ENCODE measurements at places on chromosomes 7 and 10. TPM values are rescaled to one million over a fixed set of nuclear protein-coding genes. Genes with fewer than 3 reads are reported as not detected.

DNA sequence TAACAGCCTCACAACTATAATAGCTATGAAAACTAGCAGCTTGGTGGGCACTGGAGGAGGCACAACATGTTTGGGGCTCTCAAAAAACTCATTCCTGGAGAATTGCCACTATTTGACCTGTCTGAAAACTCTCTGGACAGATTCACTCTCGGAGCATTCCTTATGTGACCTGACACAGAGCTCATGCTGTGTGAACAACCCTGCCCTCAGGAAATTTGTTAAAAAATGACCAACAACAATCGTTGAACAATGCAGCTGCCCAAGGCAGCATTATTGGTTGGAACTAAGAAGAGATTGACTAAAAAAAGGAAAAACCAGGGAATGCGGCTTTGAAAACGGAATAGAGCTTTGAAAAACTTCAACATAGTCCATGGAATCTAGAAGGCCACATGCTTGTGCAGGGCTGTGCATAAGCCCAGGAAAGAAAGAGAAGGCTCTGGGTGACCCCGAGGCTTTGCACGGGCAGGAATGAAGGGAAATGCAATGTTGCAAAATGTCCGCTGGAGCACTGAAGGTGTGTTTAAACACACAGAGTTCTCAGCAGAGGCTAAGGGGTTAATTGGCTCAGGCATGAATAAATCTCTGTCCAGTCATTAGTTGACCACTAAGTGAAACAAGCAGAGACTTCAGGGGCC lies 52.8 kb downstream of the NAMPT start:
- no peaks in the 10 kb centered on the region for H3K36me3 ChIP-seq
- H3K27ac ChIP-seq, result no peak overlapping the region
- no peaks in the 10 kb centered on the region for H3K27me3 ChIP-seq

- no peak overlapping the region for H3K4me3 ChIP-seq
- no peaks in the 10 kb centered on the region for H3K27me3 ChIP-seq
- DNase-seq, result no peak
- H3K4me1 ChIP-seq, result no peaks in the 10 kb centered on the region
- no peak overlapping the region for H3K27ac ChIP-seq
These were observed 175.8 kb upstream of the KAT6B start for GRCh38 chr10:74650613-74651012.

DNA sequence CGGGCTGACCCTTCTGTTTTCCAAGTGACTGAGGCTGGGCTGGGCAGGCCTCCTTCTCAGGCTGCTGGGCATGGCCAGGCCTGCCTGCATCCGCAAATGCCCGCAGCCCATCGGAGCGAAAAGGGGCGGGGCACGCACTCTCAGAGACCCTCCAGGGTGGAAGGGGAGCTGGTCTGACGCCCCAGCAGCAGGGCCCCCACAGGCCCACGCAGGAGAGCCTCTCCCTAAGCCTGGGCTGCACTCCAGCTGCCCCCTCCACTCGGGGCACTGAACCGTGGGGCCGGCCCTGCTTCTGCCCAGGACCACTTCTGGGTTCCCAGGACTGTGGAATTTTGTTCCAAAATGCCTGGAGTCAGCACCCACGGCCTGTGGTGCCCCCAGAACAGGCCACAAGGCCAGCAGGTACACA lies 9.3 kb downstream of the ADAP1 start:
- DNase-seq, result peak; percentile 95
- peaks cover 27% of the 10 kb centered on the region for H3K4me1 ChIP-seq
- H3K36me3 ChIP-seq, result no peaks in the 10 kb centered on the region
- H3K4me3 ChIP-seq, result no peak overlapping the region

- no peak for DNase-seq
- H3K36me3 ChIP-seq, result peaks cover 11% of the 10 kb centered on the region
- H3K4me3 ChIP-seq, result no peak overlapping the region
- no peak overlapping the region for H3K27ac ChIP-seq
- no peaks in the 10 kb centered on the region for H3K27me3 ChIP-seq
- H3K4me1 ChIP-seq, result peaks cover 16% of the 10 kb centered on the region
These were observed 1.8 kb upstream of the PYROXD2 start for GRCh38 chr10:98416606-98417388.

DNA sequence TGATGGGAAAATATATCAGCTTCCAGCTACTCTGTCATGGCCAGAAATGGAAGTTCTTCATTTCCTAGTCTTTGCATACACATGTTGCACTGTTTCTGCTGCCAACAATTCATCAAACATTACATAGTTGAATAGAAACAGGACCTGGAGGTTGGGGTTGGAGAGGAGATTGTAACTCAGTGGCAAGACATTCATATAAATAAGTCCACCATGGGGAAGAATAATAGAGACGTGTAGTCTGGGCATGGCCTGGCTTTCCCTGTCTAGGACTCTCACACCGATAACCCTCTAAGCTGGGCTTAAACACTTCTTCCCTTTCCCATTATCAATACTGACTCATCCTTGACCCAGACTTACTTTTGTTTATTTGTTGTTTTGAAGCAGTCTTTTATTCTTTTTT lies 155.7 kb downstream of the PLPP4 start:
- H3K27me3 ChIP-seq, result no peaks in the 10 kb centered on the region
- no peaks in the 10 kb centered on the region for H3K36me3 ChIP-seq
- no peak overlapping the region for H3K4me3 ChIP-seq
- H3K4me1 ChIP-seq, result no peaks in the 10 kb centered on the region

DNA sequence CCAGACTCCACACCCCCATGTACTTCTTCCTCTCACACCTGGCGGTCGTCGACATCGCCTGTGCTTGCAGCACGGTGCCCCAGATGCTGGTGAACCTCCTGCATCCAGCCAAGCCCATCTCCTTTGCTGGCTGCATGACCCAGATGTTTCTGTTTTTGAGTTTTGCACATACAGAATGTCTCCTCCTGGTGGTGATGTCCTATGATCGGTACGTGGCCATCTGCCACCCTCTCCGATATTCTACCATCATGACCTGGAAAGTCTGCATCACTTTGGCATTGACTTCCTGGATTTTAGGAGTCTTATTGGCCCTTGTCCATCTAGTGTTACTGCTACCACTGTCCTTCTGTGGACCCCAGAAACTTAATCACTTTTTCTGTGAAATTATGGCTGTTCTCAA lies 4.8 kb downstream of the OR2A25 start:
- H3K27me3 ChIP-seq, result no peaks in the 10 kb centered on the region
- DNase-seq, result no peak
- H3K27ac ChIP-seq, result no peak overlapping the region
- H3K4me3 ChIP-seq, result no peak overlapping the region
- H3K4me1 ChIP-seq, result no peaks in the 10 kb centered on the region

DNA sequence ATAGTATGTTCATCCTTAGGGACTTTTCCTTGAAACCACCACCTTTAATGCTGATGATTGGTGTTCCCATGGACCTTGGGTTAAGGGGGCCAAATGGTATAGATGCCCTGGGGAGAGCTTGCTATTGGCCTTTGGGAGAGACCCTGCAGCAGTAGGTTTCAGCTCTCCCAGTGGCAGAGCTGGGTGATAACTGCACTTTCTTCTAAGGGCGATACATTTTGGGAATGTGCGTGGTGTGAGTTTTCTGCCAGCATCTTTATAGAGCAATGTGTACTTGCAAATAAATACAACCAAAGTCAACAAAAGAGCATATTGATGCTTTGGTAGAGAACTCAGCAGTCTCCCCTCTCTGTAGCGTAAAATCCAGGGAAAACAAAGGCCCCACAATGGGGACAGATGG lies 404.1 kb downstream of the PAXIP1 start:
- no peak overlapping the region for H3K4me3 ChIP-seq
- no peaks in the 10 kb centered on the region for H3K27me3 ChIP-seq
- no peak overlapping the region for H3K27ac ChIP-seq
- H3K36me3 ChIP-seq, result no peaks in the 10 kb centered on the region
- no peak for DNase-seq

- H3K36me3 ChIP-seq, result no peaks in the 10 kb centered on the region
- H3K4me3 ChIP-seq, result no peak within 1 kb of the TSS
- peaks cover 3% of the 10 kb centered on the region for H3K27me3 ChIP-seq
- DNase-seq, result no peak
- H3K4me1 ChIP-seq, result no peaks in the 10 kb centered on the region
- H3K27ac ChIP-seq, result no peak within 1 kb of the TSS
These were observed at the start of gene PHYHIPL for GRCh38 chr10:59176241-59177030. Gene PHYHIPL (plus strand): TSS chr10:59176643. CDS start chr10:59176854, 211 bp downstream.

- H3K27me3 ChIP-seq, result no peaks in the 10 kb centered on the region
- no peak for DNase-seq
- no peaks in the 10 kb centered on the region for H3K36me3 ChIP-seq
- no peak overlapping the region for H3K4me3 ChIP-seq
- H3K4me1 ChIP-seq, result no peaks in the 10 kb centered on the region
These were observed 113.9 kb downstream of the ITGA8 start for GRCh38 chr10:15605740-15606369.

DNA sequence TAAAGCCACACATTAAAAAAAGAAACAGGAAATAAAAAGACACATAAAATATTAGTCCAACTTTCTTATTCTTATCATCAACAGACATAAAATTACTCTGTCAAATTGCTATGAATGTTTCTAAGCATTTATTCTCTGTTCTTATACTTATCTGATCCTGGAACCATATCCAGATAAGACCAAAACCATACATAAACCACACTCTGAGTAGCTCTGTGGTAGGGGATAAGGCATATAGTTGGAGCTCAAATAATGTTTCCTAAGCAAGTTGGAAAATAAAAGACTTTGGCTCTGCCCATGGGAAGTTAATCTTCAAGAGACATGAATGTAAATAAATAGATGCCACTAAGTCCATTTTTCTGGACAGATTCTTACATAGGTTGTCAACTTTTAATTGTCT lies 103.1 kb upstream of the PLXDC2 start:
- no peak overlapping the region for H3K4me3 ChIP-seq
- no peaks in the 10 kb centered on the region for H3K27me3 ChIP-seq
- no peaks in the 10 kb centered on the region for H3K4me1 ChIP-seq

Gene DNTT
- total RNA-seq, result 0.88 TPM
